ENCODE measurements at places on chromosomes 3 and 15.

- H3K27me3 ChIP-seq, result no peaks in the 10 kb centered on the region
- no peak for DNase-seq
- H3K4me3 ChIP-seq, result no peak overlapping the region
- no peaks in the 10 kb centered on the region for H3K36me3 ChIP-seq
Measured at GRCh38 chr15:38111070-38111469, 141.6 kb upstream of the SPRED1 start.

- no peak overlapping the region for H3K27ac ChIP-seq
- H3K4me3 ChIP-seq, result no peak overlapping the region
- DNase-seq, result no peak
- no peaks in the 10 kb centered on the region for H3K4me1 ChIP-seq
- no peaks in the 10 kb centered on the region for H3K36me3 ChIP-seq
Measured at GRCh38 chr3:134627831-134628230, 23.0 kb downstream of the KY start.

DNA sequence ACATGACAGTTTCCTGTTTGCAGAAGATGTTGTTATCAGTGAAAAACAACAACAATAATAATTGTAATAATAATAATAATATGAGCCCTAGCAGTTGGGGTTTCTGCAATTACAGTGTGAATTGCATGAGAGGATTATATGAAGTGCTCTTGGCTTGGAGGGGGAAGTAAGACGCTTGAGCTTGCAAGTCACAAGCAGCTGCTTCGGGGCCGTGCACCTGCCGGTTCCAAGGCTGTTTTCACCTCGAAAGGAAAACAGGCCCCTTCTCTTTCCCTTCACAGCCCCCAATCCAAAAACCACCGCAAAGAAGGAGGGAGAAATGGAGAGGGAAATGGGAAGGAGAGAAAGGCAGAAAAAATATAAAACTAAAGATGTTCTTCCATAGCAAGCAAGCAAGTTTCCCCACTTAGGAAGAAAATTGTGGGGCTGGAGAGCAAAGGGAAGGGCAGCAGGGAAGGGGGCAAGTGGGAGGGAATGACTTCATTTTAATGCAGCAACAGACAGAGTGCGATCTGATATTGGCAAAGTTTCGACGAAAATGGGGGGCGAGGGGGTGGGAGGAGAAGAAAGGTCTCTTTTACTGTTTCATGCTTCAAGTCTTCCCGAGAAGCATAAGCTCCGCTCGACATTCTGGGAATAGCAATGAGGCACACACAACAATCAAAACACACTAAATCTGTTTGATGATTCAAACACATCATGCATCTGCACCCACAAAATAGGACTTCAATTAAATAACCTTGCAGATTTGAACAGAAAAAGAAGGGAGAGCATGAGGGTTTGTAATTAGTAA is 284.2 kb upstream of the ATP11B start:
- DNase-seq, result no peak
- H3K4me1 ChIP-seq, result peaks cover 27% of the 10 kb centered on the region
- H3K4me3 ChIP-seq, result no peak overlapping the region
- H3K27me3 ChIP-seq, result no peaks in the 10 kb centered on the region
- H3K27ac ChIP-seq, result no peak overlapping the region

GRCh38 chr3:65194744-65195143 is 506.9 kb upstream of the ADAMTS9 start:
- H3K36me3 ChIP-seq, result no peaks in the 10 kb centered on the region
- H3K27me3 ChIP-seq, result no peaks in the 10 kb centered on the region
- H3K27ac ChIP-seq, result no peak overlapping the region
- H3K4me3 ChIP-seq, result no peak overlapping the region

- H3K36me3 ChIP-seq, result no peaks in the 10 kb centered on the region
- H3K27me3 ChIP-seq, result no peaks in the 10 kb centered on the region
- no peak for DNase-seq
- H3K27ac ChIP-seq, result no peak overlapping the region
- H3K4me3 ChIP-seq, result no peak overlapping the region
Measured at GRCh38 chr15:69497667-69498066, 45.0 kb downstream of the RPLP1 start.

DNA sequence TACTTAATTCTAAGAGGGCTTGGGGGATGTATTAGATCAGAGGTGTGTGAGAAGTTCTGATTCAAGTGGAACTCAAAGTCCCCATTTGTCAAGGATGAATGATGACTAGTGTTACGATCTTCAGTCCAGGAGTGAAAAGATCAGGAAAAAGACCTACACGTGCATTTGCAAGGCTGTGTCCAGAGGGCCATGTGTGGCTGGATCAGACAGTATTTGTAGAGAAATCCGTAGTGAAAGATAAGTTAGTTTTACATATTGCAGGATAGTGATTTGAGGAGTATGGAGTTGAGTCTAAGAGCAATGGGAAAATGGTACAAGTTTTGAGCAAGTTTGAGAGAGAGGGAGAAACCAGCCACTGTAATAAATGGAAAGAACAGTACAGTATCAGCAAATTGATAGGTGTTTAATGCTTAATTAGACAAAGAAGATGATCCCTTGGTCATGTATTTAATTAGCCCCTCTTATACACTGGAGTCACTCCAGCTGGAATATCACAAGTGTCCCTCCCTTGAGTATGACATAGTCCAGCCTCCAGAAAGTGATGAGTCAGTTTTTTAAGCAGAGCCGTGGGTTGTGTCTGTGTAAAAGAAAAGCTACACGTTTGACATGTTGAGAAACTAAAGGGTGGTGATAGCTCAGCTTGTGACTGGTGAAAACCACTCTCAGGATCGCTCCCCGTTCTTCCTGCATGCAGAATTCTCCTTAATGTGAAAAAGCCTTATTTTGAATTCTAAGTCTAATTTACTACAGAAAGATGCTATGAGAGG is 348.8 kb downstream of the ROBO1 start:
- H3K4me3 ChIP-seq, result no peak overlapping the region
- H3K27ac ChIP-seq, result no peak overlapping the region
- no peak for DNase-seq
- H3K4me1 ChIP-seq, result no peaks in the 10 kb centered on the region

DNA sequence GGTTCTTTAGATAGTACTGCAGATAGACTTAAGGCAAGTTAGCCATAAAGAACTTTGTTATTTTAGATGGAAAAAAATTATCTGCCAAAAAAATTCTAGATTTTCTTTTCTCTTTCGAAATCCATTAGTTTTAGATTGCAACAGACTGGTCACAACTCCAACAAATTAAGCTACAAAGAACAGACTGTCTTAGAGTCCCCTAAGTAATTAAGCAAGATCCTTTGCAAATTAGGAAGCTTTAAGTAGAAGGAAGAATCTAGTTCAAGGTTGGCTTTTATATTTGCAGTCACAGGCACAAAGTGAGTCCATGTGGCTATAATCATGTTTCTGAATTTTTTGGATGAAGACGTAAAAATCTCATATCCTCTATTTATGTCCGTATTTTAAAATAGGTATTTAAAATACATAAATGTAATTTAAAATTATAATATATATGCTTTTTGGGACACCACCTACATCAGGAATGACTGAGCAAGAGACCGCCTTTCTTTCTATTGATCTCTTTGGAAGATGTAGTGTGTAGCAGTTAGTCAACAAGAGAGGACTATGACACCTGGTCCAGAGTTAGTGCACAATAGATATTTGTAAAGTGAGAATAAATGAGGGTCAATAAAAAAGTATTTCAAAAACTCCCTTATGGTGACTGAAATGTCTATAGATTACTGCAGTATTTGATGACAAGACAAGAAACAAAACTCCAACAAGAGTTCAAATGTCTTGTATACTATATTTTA is 34.4 kb downstream of the TMEM45A start:
- no peak for DNase-seq
- no peaks in the 10 kb centered on the region for H3K27me3 ChIP-seq
- H3K27ac ChIP-seq, result peak overlapping the region; percentile 54
- H3K36me3 ChIP-seq, result no peaks in the 10 kb centered on the region
- peaks cover 16% of the 10 kb centered on the region for H3K4me1 ChIP-seq

DNA sequence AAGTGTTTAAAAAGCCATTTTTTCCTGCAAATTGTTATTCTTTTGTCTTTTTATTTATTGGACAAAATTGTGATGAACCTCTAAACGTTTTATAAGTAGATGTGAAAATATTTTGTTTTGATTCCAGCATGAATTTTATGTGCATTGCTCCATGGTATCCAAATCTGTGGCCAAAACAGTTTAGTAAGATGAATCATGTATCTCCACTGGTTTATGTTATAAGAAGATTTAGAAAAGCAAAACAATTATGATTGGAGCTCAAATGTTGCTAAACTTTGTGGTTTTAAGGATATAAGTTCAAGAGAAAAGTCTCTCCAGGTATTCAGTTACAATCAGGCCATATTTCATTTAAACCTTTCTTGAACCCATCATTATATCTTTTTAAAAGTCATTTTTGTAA is 80.9 kb downstream of the NECTIN3 start:
- no peak overlapping the region for H3K4me3 ChIP-seq
- H3K27me3 ChIP-seq, result no peaks in the 10 kb centered on the region
- no peak overlapping the region for H3K27ac ChIP-seq
- DNase-seq, result no peak
- peaks cover 18% of the 10 kb centered on the region for H3K36me3 ChIP-seq

- no peak overlapping the region for H3K4me3 ChIP-seq
- peaks cover 13% of the 10 kb centered on the region for H3K27me3 ChIP-seq
- no peak overlapping the region for H3K27ac ChIP-seq
- no peaks in the 10 kb centered on the region for H3K4me1 ChIP-seq
Measured at GRCh38 chr3:37668431-37668817, 193.3 kb upstream of the CTDSPL start.

- H3K4me3 ChIP-seq, result no peak overlapping the region
- H3K4me1 ChIP-seq, result no peaks in the 10 kb centered on the region
- no peak overlapping the region for H3K27ac ChIP-seq
- H3K36me3 ChIP-seq, result no peaks in the 10 kb centered on the region
- no peaks in the 10 kb centered on the region for H3K27me3 ChIP-seq
Measured at GRCh38 chr3:51082363-51082762, 302.7 kb upstream of the MANF start.

GRCh38 chr3:38022896-38023709 is 6.3 kb downstream of the PLCD1 start:
- H3K4me3 ChIP-seq, result no peak overlapping the region
- no peak for DNase-seq
- no peak overlapping the region for H3K27ac ChIP-seq
- H3K4me1 ChIP-seq, result peaks cover 14% of the 10 kb centered on the region
- no peaks in the 10 kb centered on the region for H3K27me3 ChIP-seq

DNA sequence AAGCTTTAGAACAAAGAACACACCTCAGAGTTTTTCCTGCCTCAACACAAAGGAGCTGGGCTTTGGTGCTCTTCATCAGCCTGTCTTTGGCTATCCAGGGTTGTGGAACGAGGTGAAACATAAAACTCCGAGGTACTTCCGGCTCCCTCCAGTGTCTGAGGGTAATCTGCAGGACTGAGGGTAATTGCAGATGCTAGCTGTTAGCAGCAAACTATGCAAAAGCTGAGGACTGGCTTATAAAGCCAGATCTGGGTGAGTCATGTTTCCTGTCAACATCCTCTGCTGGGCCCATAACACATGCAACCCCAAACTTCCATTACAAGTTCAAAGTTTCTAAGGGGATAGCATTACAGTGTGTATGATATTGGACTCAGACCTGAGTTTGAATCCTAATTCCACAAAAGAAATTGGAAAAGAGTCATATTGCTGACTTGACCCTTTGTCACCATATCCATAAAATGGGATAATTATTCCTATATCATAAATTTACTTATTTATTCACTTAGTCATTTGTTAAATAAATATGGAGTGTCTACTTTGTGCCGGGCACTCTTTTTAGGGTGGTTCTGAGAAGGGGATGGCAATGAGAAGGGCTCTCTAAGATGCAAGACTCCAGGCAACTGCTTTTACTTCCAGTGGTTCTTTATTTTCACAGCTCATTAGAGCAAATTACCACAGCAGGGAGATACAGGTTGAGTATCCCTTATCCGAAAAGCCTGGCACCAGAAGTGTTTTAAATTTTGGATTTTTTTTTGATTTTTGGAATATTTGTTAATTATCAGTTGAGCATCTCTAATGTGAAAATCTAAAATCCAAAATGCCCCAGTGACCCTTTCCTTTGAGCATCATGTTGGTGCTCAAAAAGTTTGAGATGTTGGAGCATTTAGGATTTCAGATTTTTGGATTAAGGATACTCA is 9.5 kb upstream of the TRIM69 start:
- no peaks in the 10 kb centered on the region for H3K27me3 ChIP-seq
- H3K4me3 ChIP-seq, result no peak overlapping the region
- peak; percentile 78 for DNase-seq
- no peaks in the 10 kb centered on the region for H3K36me3 ChIP-seq

GRCh38 chr3:10334459-10334858 is 13.5 kb upstream of the SEC13 start:
- no peak overlapping the region for H3K4me3 ChIP-seq
- H3K27me3 ChIP-seq, result peaks cover 17% of the 10 kb centered on the region
- H3K4me1 ChIP-seq, result no peaks in the 10 kb centered on the region
- no peaks in the 10 kb centered on the region for H3K36me3 ChIP-seq
- DNase-seq, result no peak

DNA sequence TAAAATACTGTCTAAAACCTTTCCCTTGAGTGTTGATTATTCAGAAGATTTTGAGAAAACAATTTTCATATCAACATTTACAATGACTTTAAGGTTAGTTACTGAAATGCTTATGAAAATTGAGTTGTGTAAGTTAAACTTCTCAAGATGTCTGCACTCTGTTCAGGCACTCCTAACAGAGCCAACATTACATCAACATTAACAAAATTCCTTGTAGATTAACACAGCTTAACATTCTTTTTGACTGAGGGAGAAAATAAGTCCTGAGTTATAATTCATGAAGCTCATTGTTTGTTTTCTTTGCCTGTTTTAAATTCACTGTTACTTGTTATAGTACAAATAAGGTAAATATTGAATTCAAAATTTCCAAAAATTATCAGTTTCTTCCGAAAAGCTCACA is 9.0 kb downstream of the ACKR4 start:
- H3K27ac ChIP-seq, result peak overlapping the region; percentile 87
- peak; percentile 55 for DNase-seq
- no peaks in the 10 kb centered on the region for H3K27me3 ChIP-seq
- H3K4me1 ChIP-seq, result peaks cover 18% of the 10 kb centered on the region
- H3K36me3 ChIP-seq, result peaks cover 11% of the 10 kb centered on the region

- H3K27ac ChIP-seq, result peak overlapping the region; percentile 95
- DNase-seq, result peak; percentile 64
- peak overlapping the region; percentile 14 for H3K4me3 ChIP-seq
- no peaks in the 10 kb centered on the region for H3K27me3 ChIP-seq
Measured at GRCh38 chr3:15630646-15631350, 29.3 kb downstream of the BTD start.

DNA sequence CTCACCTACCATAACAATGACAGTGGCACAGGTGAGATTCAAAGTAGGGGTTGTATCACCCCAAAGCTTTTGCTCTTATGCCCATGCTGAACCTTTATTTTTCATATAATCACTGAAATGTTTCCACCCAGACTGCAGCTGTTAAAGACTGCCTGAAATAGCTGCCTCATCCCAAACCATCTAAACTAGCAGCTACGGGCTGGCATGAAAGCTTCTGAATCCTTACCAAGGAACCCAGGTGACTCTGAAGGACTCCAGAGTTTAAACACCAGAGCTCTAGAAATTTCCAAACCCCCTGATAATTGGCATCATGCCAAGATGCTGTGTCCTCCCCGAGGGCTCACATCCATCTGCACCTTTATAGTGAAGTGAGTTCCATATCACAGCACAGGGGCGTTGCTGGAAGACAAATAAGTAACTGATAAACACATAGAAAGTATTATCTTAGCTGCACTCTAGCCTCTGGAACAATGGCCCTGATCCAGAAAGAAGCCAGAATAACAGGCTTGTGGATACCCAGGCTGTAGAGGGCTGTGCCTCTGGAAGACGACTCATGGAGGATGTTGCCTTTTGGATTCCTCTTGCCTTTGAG is 238.9 kb downstream of the CADPS start:
- no peak overlapping the region for H3K27ac ChIP-seq
- no peaks in the 10 kb centered on the region for H3K4me1 ChIP-seq
- no peaks in the 10 kb centered on the region for H3K36me3 ChIP-seq

GRCh38 chr3:77186319-77186718 is 146.4 kb downstream of the ROBO2 start:
- H3K4me1 ChIP-seq, result no peaks in the 10 kb centered on the region
- no peaks in the 10 kb centered on the region for H3K36me3 ChIP-seq
